Cardiac septum (tissue), 1 donor: ENCODE measurements at places on chromosomes 2 and 18.

DNA sequence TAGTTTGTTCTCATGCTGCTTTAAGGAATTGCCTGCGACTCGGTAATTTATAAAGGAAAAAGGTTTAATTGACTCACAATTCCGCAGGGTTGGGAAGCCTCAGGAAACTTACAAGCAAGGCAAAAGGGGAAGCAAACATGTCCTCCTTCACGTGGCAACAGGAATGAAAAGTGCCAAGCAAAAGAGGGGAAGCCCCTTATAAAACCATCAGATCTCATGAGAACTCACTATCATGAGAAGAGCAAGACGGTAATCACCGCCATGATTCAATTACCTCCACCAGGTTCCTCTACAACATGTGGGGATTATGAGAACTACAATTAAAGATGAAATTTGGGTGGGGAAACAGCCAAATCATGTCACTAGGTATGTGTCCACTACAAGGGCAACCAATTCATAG is 53.9 kb downstream of the MAP4K3 start:
- DNase-seq, result no peak

DNA sequence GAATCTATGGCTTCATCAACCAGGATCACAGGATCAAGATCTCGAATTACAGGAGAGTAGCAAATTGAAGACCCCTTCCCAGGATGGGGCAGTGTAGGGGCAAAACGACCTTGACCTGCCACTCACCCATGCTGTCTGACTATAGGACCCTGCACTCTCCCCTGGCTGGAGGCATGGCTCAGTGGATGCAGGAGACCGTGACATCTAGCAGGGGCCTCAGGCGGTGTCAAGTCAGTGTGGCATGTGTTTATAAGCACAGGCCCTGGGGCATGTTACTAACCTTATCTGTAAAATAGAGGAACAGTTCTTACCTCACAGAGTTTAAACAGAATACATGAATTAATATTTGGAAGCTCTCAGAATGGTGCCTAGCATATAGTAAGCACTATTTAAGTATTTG is 3.5 kb downstream of the HAAO start:
- DNase-seq, result no peak

GRCh38 chr2:101076581-101076980 is 74.5 kb downstream of the RPL31 start:
- no peak for DNase-seq

GRCh38 chr2:232586943-232587505 is 36.5 kb downstream of the EIF4E2 start:
- peak; percentile 67 for DNase-seq

DNA sequence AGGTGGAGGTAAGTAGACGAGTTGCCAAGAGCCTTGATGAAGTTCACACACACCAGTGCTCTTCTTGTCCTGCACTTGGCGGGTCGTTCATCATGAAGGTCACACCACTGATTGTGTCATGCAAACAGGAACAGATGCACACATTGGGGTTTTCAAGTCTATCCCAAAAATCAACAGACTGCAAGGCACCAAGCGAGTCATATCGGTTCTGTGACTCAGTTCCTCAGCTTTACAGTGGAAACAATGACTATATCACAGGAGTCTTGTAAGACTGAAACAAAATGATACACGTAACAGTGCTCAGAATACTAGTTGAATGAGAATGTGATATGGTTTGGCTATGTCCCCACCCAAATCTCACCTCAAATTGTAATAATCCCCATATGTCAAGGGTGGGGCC is 526.9 kb upstream of the ID2 start:
- DNase-seq, result no peak

GRCh38 chr18:79510046-79510685 is 114.4 kb downstream of the NFATC1 start:
- peak; percentile 49 for DNase-seq

GRCh38 chr2:195961873-195962272 is 106.8 kb downstream of the DNAH7 start:
- no peak for DNase-seq

GRCh38 chr18:2168022-2168421 is 403.3 kb downstream of the METTL4 start:
- no peak for DNase-seq

DNA sequence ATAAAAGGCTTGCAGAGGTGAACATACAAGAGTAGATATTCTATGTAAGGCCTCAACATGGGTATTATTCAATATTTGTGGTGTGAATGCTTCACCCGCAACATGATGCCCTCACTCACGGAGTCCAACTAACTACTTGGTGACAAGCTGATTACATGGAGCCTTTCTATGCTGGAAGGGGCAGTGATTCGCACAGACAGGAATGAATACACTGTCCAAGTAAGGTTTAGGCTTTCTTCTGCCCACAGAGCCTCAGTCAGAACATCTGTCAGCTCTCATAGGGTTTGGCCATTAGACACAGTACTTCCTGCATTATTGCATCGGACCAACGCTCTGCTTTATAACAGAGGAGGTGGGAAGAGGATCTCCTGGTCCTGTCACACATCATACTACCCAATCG is 80.3 kb upstream of the SLC35G4 start:
- DNase-seq, result no peak

DNA sequence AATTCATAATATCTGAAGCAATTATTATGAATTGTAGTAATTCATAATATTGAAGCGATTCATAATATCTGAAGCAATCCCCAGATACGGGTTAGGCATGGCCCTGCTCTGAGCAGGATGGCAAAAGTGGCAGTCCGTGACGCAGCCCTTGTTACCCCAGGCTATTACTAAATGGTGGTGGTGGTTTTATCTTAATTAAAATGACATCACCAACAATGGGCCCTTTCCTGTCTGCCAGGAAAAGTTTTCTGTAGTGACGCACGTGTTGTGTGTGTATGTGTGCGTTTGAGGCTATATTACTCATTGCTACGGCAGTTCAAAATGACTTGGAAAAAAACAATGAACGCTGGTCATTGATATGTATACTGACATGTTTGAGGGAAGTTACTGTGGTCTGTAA is 10.6 kb upstream of the MOCOS start:
- no peak for DNase-seq

DNA sequence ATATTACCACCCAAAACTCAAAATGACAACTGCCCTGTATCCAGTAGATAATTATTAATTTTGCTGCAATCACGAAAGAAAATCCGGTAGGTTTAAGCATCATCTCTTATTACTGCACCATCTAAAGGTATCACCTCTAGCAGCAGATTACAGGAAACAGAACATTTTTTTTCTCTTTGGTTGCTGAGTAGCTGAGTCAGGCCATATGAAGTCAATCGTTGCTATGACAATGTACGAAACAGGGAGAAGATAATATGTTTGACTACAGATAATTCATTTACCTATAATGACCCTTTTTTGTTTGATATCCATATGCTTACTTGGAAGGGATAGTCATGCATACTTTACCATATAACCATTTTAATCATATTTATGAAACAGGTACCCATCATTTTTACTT is 831.6 kb upstream of the CHAC2 start:
- DNase-seq, result no peak

GRCh38 chr2:230412371-230412711 is 3.7 kb upstream of the SP100 start:
- DNase-seq, result no peak

GRCh38 chr18:26868968-26869586 is 3.6 kb upstream of the AQP4 start:
- DNase-seq, result no peak

- no peak for DNase-seq
These were observed 1272.8 kb upstream of the ZEB2 start for GRCh38 chr2:145792745-145793144.

- DNase-seq, result no peak
These were observed 13.5 kb downstream of the CBLN2 start for GRCh38 chr18:72530622-72531021.

- DNase-seq, result no peak
These were observed 643.3 kb downstream of the SOCS6 start for GRCh38 chr18:70931942-70932814.

DNA sequence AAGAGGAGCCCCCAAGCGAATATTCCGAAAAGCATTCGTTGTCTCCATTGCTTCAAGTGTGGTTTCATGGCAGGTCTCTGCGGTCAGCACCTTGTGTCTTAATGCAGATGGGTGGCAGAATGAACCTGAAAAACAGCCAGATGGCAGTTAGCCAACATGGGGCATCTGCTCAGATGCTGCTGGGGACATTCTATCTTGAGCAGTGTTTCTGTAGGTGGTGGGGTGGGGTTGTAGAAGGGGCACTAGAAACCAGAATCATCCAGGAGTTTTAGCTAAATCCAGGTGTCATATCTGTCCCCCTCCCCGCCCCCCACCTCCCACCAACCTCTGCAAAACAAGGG is 42.1 kb downstream of the ST6GAL2 start:
- no peak for DNase-seq

DNA sequence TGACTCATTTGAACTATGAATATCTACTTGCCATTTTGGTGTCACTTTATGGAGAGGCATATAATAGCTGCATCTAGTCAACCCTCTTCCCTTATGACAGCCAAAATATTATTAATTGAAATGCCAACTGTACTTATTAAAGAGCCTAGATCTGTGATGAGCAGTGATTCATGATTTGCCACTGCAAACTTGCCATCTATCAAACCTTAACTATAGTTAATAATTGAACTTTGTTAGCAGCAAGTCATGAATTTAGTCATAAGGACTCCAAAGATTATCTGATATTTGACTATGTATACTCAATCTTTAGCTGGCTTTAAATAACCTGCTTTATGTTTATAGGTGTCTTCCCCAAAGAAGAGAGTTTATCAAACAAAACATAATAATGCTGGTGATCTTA is 116.4 kb upstream of the VWC2L start:
- DNase-seq, result no peak

GRCh38 chr2:223822818-223823217 is 14.6 kb downstream of the AP1S3 start:
- DNase-seq, result no peak

GRCh38 chr2:96618596-96619283 is 19.4 kb downstream of the KANSL3 start:
- DNase-seq, result no peak

DNA sequence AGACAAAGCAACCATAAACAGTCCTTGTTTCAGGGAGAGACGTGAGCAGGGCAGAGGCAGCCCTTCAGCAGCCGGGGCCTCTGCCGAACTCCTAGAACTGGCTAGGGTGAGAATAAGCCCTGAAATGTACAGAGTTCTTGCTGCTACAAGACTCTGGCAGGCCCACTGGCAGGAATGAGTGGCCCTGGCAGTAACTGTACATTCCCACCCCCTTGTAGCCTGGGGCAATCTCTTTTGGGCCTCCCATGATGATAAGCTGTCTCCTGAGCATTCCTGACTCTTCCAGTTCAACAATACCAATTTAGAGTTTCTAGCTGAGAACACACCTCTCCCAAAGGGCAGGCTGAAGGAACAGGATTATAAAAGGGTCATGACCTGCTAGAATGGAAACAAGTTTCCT is 54.3 kb downstream of the HAUS1 start:
- DNase-seq, result peak; percentile 41

GRCh38 chr2:135916207-135916606 is 40.0 kb upstream of the MCM6 start:
- DNase-seq, result no peak

DNA sequence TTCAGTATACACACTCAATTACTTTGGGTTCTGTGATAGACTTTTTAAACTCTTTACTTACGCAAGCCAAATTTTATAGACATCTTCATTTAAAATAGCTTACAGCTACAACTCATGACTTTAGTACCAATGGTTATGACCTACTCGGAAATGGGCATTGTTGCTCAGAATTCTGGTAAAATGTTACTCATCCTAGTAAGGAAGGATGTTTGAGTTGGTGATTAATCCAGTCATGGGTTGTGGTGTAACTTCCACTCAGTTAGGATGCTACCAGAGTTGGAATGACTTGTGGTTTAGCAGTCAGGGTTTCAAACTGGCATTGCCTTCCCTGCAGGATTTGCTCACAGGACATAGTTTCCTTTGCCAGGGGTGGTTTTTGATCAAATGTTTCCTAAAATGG is 7.4 kb upstream of the NPC1 start:
- DNase-seq, result no peak

- DNase-seq, result no peak
These were observed 131.4 kb downstream of the DHRS9 start for GRCh38 chr2:169200756-169201155.

GRCh38 chr2:159066541-159067156 is 98.2 kb downstream of the TANC1 start:
- DNase-seq, result no peak

DNA sequence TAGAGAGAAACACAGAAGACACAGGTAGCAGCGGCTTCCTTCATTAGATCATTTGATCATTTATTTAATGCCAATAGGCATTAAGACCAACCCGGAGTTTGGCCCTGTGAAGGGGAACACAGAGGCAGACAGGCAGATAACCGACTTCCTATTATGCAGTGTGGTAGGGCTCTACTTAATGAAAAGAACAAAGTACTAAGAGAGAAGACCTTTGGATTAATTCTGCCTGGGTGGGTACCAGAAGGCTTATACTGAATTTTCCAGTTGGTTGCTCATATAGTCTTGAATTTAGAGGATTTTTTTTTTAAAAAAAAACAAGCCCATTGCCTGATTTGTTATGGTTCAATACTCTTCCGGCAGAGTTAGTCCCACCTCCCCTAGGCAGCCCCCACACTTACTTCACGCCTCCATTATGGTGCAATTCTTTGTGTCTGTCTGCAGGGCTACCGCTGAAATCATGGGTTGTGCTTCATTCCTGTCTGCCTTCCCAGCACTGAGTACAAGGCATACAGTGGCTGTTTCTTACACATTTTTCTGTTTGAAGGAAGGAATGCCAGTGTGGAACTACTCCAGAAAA is 244.3 kb upstream of the APCDD1 start:
- no peak for DNase-seq

GRCh38 chr2:51693640-51694039 is 661.7 kb upstream of the NRXN1 start:
- DNase-seq, result no peak

GRCh38 chr2:178072383-178073301 is at the start of gene PDE11A:
Gene PDE11A, minus strand, starts transcription at chr2:178072777. Its CDS starts 340 bp downstream, at chr2:178072437.
- DNase-seq, result peak; percentile 78

DNA sequence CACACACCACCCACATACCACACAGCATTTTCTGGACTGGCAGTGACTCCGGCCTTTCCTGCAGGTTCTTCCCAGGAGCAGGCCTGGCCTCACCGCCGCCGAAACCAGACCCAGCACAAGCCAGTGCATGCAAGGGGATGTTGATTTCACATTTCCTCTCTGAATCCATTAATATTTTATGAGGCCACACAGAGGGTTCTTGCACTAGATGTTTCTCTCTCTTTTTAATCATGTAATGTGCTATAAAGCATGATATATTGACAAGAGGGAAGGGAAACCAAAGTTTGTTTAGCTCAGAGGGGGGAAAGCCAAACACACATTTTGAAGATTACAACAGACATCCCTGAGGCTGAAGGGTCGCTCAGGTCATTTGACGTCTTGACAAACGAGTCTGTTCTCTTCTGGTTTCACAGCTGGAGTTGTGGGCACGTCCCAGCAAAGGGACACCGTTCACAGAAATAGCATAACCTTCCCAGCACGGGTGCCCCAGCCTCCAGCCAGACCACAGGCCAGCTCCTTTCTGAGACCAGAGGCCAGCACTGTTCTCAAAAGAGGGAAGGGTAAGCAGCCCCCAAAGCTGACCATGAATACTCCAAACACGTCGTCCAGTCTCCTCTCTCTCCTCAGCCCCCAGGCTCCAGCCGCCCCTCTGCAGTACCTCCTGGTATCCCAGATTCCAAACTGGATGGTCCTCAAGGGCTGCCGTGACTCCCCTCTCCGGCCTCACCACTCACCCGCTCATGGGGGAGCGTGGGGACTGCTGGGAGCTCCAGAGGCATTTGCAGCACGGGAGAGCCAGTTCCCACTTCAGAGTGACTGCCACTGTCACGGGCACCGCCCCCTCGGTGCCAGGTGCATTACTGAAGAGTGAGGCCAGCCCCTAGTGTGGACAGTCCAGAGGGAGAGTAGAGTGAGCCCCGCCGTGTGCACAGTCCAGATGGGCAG is 340.3 kb upstream of the SALL3 start:
- DNase-seq, result peak; percentile 50
